ENCODE measurements at places on chromosomes 7 and 10.
A peak's percentile ranks its signal among the peaks of the same experiment; 100 is the strongest.

DNA sequence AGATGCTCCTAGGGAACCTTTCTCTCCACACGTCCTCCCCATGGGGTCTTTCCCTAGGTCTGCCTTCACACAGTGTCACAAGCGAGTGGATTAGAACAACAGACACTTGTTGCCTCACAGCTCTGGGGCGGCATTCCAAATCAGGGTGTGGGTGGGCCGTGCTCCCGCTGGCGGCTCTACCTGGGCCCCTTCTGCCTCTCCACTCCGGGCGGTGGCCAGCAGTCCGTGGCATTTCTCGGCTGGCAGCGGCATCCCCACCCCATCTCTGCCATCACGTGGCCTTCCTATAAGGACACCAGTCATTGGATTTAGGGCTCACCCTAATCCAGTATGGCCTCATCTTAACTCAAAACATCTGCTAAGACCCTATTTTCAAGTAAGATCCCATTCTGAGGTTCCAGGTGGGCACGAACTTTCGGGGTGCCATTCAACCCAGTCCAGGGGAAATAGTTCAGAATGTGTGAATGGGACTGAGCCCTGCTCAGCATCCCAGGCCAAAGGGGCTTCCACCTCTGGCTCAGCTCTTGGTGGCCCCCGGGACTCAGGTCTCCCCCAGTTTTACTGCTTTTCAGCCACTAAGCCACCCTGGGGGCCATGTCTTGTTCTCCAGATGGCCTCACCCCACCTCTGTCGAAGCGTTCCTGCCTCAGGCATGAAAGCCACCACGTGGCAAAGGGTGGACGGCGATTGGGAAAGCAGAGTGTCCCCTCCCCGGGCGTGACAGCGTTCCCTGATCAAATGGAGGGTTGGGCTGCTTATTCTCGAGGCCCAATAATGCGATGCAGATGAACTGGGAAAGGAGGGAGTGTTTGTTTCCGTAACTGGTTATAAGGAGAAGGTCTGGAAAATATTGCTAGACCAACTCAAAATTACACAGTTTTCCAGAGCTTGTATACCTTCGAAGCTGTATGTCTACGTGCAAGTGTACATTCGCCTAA is 350.0 kb downstream of the GLRX3 start:
- no peak for DNase-seq

- DNase-seq = peak; percentile 16
Observed at GRCh38 chr10:73743327-73743904, 756 bp upstream of the SEC24C start.

DNA sequence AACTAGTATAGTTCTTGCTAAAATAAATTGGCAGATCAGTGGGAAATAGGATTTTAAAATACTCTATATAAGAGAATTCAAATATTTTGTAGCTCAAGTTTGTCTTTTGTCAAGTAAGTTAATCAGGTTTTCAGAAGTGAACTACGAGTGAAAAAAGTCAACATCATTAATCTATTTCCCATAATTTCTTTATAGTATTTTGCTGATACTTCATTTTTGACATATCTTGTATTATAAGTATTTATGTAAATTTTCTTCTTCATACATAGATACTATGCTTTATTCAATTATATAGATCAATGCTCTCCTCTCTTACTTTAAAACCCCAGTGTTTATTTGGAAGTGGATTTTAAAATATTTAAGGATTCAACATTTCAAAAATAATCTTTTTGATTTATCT is 360.7 kb downstream of the THSD7A start:
- DNase-seq = no peak

- no peak for DNase-seq
Observed at GRCh38 chr7:155878674-155879073, 66.4 kb upstream of the SHH start.

All from CD4-positive, CD25-positive, alpha-beta regulatory T cell (primary cell).